ENCODE measurements at places on chromosomes 1 and 21.

- no peak for DNase-seq
Measured at GRCh38 chr1:226988334-226988666, 48.2 kb downstream of the COQ8A start.

GRCh38 chr1:85502171-85502570 lies 37.2 kb upstream of the DDAH1 start:
- DNase-seq: no peak

- no peak for DNase-seq
Measured at GRCh38 chr1:168945870-168946269, 160.6 kb upstream of the ATP1B1 start.

DNA sequence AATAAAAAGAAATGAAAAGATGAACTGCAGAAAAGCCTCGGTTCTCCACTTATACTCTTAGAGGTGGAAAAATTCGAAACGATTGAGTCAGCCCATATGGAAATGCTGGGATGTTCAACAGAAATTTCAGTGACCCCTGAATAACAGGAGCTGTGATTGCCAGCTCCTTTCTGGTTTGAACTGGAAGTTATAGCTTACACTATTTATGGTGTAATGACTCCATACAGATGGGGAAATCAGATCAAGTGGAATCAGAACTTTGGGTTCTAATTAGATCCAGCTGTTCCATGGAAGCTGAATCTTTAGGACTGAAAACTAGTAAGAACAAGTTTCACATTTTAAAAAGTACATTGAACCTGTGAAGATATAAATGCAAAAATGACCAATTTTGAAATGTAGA lies 569.3 kb upstream of the ZRANB2 start:
- DNase-seq: peak; percentile 61

- DNase-seq: no peak
Measured at GRCh38 chr1:29245876-29246275, 9.6 kb downstream of the PTPRU start.

GRCh38 chr1:12148958-12149790 lies 17.6 kb upstream of the TNFRSF1B start:
- no peak for DNase-seq

DNA sequence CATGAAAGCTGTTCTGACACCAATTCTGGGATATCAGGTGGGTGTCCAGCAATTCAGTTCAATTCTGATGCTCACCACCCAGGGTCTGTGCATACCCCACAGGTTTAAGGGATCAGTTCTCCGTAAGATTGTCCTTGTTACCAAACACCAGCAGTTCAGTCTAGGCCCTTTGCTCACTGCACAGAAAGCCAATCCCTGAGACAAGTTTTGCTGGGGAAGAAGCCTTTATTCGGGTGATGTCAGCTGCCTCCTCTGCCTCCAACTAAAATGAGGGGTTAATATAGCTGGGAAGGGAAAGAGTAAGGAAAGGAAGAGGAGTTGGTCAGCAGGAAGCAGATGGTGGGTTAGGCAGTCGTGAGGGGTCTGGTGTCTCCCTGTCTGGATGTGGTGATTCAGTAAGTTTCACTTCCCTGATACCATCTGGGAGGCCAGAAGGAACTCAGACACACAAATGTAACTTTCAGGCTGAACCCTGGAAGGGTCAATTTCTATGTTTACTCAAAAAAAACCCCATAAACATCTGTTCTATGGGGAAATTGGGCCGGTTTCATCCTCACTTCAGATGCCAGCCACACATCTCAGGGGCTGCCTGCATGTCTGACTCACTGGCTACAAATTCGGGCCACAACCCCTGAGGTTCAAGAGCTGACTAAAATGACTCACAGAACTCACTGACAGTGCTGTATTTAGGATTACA lies 83.3 kb upstream of the PGBD5 start:
- peak; percentile 15 for DNase-seq

GRCh38 chr1:174211486-174211885 lies 52.2 kb downstream of the RABGAP1L start:
- no peak for DNase-seq

- DNase-seq: no peak
Measured at GRCh38 chr1:226131639-226132038, 54.9 kb downstream of the ACBD3 start.

DNA sequence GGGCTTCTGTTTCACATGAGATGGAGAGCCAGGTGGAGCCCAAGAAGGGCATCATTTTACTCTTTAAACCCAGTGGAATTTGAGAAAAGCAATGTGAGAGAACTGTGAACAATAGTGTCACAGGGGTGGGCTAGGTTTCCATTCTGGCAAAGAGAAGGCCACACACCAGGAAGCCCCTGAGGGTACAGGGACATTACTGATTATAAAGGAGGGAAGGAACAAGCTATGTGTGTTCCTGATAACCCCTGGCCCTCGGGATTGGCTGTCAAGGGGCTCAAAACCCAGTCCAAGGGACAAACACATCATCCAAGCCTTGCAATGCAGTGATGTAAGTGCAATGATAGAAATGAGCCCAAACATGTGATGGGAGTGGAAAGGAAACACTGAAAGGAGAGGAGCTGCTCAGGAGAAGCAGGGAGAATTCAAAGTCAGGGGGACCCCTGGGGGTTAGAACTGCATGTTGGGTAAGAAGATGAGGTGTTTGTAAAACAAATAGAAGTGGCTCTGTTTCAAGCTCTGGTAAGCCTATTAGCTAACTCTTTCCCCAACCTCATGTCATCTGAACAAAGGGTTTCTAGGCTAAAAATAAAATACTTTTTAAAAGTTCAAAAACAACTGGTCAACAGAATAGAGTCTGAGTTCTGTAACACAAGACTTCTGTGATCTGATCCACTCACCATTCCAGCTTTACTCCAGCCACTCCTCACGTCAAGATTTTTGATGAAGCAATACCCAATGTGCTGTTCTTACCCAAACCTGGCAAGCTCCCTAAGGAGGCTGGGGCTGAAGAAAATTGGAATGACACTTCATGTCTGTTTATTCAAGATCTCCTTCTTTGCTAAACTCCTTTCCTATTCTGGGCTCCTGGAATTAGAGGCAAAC lies 51.1 kb upstream of the IL12RB2 start:
- no peak for DNase-seq

DNA sequence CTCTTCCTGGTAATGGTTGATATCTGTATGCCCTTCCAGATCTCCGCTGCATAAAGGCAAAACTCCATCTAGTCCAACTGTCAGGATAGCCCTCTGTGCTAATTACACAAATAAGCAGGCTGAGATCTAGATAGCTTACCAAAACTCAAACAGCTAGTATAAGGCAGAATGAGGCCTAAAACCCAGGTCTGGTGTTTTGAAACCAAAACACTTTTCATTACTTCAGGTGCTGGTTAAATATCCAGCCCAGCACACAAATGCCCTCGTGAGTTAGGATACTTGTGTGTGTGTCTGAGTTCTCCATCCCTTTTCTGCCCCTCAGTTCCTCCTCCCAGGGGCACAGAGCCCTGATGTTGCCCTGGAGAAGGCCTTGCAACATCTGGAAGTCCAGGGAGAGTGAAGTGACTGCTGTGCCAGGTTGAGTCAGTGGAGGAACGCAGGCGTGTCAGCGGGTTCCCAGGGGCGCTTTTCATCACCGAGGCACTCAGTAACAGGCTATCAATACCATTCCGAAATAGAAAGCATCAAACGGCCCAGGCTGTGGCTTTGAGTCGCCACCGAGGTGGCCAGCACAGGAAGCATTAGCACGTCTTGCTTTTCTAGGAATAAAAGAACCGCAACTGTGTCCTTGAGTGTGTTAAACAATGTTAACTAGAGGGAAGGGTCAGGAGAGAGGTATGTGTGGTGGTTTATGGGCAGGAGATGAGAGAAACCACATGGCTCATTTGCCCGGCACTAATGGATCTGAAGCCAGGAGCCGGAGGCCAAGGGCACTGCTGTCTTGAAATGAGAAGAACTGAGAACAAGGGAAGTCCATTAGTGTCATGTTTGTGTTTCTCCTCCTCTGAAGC lies 90.7 kb upstream of the WLS start:
- peak; percentile 75 for DNase-seq

DNA sequence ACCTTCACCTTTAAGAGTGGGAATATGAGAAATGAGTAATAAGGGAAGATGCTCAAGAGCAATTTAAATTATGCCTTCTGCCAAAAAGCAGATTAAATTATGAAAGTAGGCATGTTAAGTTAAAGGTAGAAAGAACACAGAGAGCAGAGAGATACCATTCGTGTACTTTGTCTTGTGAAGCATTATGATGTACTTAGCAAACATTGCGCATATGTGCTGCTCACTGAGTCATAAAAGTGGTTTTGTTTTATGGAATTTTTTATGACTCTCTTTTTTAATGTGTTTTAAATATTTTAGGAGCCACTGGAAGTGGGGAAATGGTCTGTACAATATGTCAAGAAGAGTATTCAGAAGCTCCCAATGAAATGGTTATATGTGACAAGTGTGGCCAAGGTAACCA lies 35.3 kb downstream of the MTF2 start:
- DNase-seq: peak; percentile 2

DNA sequence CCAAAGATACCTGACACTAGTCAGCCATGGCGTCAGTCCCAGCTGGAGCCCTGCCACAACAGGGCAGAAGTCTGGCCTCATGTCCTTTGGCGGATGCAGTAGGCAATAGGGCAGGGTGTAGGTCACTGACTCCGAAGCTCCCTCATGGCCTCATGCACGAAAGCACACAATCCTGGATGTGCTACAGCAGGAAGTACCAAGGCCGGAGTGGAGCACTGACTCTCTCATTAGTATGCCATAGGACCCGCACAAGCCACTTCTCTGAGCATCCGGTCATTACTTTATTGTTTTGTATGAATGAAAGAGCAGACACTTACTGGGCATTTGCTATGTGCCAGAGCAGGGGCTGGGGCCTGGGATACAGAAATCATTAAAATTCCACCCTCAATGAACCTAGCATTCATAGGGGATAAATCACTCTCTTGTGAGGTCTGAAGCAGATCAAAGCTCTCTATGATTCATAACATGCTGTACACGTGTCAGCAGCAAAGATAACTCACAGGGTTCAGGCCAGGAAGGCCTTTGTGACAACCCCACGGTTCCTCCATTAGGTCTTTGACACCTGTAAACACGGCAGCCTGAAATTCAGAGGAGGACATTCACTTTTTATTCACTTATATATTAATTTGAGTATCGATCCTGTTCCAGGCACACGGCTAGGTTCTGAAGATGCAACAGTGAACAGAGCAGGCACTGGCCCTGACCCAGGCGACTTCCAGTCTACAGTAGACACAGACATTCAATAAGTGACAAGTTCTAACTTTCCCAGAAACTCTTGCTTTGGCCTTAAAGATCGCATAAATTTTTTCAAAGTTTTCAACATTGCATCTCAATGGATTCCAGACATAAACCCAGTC lies 357.9 kb upstream of the USP24 start:
- no peak for DNase-seq

GRCh38 chr1:145786271-145786670 lies 37.6 kb downstream of the RNF115 start:
- DNase-seq: no peak

DNA sequence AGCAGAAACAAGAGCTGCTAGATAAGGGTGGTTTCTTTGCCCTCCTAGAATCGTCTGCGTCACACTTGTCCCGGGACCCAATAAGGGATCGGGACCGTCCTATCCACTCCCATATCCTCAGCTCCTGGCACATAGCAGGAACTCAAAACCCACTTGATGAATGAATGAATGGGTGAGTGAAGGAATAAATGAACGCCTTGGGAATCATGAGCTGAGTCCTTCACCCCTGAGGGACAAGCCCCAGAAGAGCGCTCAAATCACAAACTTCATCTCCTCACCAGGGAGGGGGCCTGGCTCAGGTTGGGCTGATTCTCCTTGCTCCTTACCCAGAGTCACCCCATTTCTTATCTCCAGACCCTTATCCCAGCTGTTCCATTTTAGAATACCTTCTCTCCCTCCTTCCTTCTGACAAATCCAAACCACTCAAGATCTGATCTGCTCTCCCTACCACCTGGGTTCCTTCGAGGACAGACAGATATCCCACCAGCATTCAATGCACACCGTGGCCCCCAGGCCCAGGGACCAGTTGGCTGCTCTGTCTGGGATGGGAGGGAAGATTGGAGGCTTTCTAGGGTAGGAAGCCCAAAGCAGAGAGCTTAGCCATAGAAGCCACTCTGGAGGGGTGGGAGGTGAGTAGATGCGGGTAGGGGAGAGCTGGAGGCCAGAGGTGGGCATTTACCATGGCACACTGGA lies 643 bp upstream of the MOB3C start:
- DNase-seq: no peak

DNA sequence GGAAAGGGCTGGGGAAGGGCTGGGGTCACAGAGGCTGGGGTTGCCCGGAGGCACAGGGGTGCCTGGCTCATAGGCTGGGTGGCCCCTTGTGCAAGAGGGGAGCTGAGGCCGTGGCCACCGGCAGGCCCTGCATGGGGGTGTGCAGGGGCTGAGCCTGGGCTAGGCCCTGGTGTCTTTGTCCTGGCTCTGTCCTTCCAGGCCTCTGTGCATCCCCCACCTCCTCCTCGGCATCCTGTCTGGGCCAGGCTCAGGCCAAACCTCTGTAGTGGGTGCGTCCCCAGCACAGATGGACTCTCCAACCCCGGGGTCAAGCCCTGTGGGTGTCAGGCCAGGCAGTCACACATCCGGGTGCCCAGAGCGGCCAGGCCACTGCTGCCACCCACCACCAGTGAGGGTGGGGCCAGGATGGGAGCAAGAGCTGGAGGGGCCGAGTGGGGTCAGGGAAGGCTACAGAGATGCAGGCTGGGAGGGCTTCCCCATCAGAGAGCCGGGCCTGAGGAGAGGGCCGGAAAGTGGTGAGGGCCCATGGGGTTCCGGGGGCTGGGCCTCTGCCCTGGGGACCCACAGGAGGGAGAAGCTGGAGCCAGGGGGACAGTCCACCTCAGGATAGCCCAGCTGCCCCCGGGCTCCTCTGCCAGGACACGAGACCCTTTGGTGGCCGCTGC lies 19.4 kb downstream of the PANK4 start:
- no peak for DNase-seq

GRCh38 chr1:201357211-201357610 lies 20.3 kb downstream of the TNNT2 start:
- DNase-seq: no peak

- DNase-seq: no peak
Measured at GRCh38 chr1:8495928-8496401, 178.1 kb downstream of the SLC45A1 start.

GRCh38 chr1:7752512-7753417 lies 18.3 kb upstream of the VAMP3 start:
- DNase-seq: peak; percentile 36

DNA sequence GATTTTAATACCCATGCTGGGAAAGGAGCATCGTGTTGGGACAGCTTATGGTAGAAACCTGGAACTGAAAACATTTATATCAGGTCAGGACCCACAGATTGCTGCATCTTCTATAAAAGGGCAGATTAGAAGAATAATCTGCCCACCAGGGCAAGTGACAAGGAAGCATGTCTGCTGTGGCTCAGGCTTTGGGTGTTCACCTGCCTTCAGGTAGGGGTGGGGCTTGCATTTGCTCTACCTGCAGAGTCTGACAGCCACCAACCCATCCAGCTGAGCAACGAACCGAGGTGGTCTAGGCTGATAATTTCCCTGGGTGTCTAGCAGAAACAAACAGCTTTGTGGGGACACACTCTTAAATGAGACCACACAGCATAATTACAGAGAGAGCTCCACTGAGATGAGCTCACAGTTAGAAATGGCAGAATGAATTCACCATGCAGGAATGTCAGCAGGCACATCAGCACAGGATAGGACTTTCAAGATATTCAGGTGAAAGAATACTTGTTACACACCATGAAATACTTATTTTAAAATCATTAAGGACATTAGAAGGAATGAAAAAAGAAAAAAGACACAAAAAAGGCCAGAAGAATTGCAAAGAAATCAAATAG lies 36.1 kb upstream of the B3GALT5 start:
- DNase-seq: no peak

Data from HFF-Myc (cell line).